ENCODE measurements at places on chromosomes 7 and 10. TPM values are rescaled to one million over a fixed set of nuclear protein-coding genes. Genes with fewer than 3 reads are reported as not detected.

Gene OR13A1
- total RNA-seq, result under 0.01 TPM

DNA sequence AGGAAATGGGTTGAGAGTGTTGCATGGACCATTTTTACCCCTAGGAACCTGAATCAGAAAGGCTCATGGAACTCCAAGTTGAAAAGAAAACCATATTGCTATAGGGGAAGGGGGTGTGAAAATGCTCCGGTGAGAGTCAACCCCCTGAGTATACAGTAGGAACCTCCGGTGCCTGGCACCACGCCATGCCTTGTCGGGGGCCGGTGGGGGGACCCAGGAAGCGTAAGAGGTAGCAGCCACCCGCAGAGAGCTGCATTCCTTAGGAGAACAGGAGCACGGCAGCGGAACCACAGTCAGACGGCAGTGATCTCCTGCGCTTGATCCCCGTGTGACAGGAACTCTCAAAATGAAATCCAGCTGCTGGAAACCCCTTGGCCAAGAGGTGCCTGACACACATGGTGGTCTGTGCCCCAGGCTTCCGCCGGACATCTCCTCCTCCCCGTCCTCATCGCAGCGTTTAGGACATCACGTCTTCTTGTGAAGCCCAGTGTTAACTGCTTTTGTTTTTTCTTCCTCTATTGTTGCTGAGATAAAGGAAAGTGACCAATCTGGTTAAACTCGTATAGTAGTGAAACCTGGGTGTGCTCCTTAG is 186.8 kb downstream of the CELF2 start:
- DNase-seq, result no peak

GRCh38 chr10:113300617-113301016 is 252.2 kb upstream of the HABP2 start:
- no peak for DNase-seq

DNA sequence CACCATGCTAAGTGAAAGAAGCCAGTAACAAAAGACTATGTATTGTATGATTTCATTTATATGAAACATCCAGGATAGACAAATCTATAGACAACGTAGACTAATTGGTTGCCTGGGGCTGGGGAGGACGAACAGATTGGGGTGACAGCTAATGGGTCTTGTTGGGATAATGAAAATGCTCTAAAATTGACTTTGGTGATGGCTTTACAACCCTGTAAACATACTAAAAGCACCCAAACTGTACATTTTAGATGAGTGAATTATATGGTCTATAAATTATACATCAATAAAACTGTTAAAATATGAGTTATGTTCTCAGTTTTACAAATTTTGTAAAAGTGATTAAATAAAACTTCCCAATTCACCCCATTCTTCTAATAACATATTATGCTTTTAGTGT is 261.5 kb downstream of the ELMO1 start:
- no peak for DNase-seq

GRCh38 chr7:411677-412312 is 107.9 kb downstream of the PDGFA start:
- no peak for DNase-seq

DNA sequence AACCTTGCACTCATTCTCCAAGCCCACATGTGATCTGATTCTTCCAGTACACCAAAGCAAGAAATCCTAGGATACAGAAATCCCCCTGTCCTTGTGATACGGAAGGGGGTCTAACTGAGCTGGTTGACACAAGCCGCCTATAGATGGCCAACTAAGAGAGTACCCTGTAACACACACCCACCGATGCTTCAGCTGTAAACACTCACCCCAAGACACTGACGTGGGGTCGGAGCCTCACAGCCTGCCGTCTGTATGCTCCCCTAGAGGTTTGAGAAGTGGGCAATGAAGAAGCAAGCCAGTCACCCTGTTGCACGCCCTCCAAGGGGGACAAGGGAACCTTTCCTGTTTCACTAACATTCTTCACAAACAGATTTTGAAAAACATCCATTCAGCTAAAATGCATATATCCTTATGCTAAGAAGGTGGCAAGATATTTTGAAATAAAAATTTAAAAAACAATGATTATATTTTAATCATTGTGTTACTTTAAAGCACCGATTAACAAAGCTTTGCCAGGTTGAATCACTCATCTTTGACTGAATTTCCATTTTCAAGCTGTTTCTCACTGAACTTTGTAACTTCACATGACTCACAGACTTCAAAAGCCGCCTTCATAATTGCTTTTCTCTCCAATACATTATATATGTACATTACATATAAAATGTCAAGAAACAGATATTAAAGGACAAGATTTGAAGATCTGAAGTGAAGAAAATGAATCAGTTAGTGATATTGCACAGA is 329.3 kb downstream of the ARL4A start:
- no peak for DNase-seq

- DNase-seq, result no peak
Observed at GRCh38 chr10:56782503-56782902, 421.4 kb upstream of the ZWINT start.

DNA sequence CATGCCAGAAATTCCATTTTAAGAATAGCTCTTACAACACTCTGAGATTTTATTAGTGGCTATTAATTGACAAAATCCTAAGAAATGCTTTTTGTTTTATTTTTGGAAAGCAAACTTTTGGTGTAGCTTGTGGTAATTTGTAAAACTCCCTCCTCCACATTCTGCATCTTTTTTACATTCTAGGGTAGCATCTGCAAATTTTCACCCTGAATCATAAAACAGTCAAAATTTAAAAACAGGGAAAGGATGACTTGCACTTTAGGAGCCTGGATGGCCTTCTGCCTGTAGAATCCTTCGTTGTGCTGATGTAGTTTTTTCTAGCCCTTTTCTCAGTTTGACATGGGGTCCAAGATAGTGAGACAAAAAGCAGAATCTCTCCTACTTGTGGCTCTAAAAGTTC is 316.1 kb downstream of the ADRA2A start:
- no peak for DNase-seq

Gene GIMAP8
- total RNA-seq, result 8.8 TPM

DNA sequence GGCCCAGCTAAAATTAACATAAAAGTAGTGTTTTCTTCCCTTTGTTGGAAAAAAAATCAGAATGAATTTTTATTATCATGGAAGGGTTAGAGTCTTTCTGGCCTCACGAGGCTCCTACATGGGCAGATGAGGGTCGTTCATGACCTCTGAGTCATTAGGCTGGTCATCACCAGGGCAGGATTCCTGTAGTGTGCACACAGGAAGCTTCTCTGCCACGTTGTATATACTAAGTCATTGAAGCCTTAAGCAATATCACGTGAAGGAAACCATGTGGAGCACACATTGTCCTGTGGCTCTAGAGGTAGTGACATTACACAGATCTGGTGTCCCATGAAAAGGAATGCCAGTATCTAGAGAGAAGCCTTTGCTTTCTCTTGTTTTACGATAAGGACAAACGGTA is 84.7 kb upstream of the C1QL3 start:
- DNase-seq, result no peak

Gene FANK1
- total RNA-seq, result 0.28 TPM

Gene FRAT2
- total RNA-seq, result 14.4 TPM

GRCh38 chr7:104230606-104231005 is 22.8 kb upstream of the ORC5 start:
- DNase-seq, result no peak

DNA sequence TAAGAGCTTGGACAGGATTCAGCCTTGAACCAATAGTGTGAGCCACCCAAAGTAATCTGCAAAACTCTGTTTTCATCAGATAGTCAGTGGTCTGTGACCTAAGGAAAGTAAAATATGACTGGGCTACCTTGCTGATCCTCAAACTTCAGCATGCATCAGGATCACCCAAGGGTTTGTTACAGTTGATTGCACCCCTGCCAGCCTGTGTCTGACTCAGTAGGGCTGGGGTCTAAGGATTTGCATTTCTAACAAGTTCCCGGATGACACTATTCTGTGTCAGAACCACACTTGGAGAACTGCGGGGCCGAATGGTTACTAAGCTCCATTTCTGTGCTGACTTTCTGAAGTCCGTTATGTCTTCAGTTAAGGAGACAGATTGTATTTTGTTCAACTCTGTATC is 40.6 kb upstream of the TSPAN13 start:
- DNase-seq, result no peak

- no peak for DNase-seq
Observed at GRCh38 chr10:6581778-6582228, 1.7 kb upstream of the PRKCQ start.

Gene IRF5
- 4.4 TPM for total RNA-seq

- no peak for DNase-seq
Observed at GRCh38 chr7:96076350-96076707, 245.6 kb downstream of the SLC25A13 start.

GRCh38 chr10:59560990-59561389 is 148.7 kb downstream of the SLC16A9 start:
- DNase-seq, result no peak

DNA sequence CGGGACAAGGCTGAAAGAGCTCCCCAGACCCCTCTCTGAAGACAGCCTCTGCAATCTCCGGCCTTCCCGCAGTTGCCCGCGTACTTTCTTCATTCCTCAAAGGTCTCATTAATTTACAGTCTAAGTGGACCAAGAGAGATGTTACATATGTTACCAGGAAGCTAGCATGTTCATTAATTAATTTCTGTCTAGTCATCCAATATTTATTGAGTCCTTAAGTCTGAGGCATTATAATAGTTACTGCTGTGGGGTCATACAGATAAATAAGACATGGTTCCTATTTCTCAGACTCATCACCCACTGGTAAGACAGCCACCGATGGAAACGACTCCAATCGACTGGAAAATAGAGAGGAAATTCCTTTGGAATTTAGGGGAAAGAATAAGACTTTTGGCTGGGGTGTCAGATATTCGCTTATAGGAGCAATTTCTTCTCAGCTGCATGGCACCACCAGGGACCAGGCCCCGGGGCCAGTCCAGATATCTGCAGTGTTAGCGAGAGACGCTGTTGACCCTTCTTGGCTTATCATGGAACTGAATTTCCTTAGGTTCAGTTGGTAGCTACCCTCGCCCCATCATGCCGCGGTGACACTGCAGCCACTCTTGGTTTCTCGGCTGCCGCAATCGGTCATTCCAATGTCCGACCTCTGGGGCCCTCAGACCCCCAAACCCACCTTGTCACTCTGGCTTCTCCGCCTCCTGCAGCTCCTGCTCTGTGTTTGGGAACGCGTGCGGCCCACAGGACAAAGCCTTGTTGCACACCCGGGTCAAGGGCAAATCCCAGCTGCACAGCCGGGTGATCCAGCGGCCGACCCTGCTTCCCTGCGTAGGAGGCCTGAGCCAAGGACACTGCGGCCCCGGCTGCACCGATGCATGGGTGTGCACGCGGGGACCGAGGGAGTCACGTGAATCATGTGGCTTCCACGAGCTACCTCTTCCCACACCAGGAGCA is 383.2 kb downstream of the DNAJB6 start:
- DNase-seq, result no peak

DNA sequence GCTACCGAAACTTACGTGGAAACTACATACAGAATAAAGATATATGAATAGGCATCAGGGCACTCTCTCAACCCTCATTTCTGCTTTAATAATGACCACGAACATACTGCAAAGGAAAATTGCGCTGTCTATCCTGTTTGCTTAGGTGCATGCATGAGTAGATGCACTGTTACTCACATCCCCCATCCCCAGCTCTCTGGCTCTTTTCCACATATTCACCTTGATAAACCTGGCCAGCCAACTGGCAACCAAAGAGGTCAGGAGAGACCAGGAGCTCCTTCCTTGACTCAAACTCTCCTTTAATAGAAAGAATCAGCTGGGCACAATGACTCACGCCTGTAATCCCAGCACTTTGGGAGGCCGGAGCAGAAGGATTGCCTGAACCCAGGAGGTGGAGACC is 29.6 kb downstream of the HIBADH start:
- DNase-seq, result no peak

GRCh38 chr7:573933-574381 is 54.3 kb upstream of the PDGFA start:
- DNase-seq, result no peak

Gene MINPP1
- total RNA-seq, result 29.5 TPM

DNA sequence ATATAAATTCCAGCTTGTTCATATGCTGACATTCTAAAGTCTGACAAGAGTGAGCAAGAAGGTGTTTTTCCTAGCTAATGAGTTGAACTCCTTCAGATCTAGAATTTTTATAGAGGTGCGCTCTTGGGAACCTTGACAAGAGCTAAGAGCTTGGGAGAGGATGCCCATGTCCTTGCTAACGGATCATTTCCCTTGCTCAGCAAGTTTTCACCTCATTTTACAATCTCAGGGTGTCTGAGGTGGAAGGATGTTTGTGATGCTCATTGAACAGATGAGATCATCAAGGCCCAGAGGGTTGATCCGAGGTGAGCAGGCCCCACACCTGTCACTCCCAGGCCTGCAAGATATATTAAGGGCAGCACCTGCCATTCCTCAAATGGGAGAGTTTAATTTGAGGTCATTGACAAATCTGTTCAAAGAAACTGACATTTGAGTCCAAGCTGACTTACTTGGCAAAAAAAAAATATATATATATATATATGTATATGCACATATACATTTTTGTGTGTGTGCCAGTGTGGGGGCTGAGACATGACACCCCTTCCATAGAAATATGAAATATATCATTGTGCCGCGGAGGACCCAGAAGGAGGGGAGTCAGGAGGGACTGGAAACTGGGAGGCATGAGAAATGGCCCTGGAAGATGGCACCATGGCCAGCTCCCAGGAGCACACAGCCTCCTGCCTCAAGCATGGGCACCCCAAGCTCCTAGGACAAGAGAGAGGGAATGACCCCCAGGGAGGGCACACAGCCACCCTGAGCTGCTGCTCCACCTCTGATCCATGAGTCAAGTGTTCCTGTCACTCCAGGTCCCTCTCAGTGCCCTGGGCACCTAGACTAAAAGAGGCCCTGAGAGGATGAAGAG is 17.3 kb upstream of the TMEM72 start:
- DNase-seq, result no peak

GRCh38 chr10:74061104-74061503 is 63.2 kb downstream of the VCL start:
- no peak for DNase-seq

DNA sequence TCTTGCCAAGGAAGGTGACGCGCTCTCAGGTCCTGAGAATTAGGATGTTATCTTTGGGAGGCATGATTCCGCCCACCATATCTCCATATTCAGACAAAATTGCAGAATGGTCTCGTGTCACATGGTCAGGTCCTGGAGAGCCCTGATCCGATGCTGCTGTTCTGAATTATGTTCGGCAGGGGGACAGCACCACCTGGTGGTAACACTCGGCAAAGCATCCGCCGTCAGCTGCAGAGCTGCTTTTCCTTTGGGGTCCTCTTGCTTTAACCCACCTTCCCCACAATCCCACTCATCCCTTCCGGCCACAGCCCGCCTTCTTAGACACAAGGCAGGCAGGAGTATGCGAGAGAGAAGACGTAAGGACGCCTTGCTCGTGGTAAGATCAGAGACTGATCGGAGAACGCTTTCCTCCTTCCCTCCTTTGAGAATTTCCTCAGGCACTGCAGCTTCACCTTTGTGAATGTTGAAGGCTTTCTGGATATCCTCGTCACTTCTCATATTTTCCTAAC is 327.8 kb upstream of the C7orf33 start:
- DNase-seq, result peak; percentile 76

Gene LRRN3
- total RNA-seq, result 1.1 TPM

All from liver (tissue), 10 donors.